Right hindlimb (tissue), 1 donor: ENCODE measurements at places on chromosomes 3 and 15.

- DNase-seq = no peak
These were observed 155.1 kb upstream of the CNTN4 start for GRCh38 chr3:1943395-1944118.

GRCh38 chr3:29686889-29687592, 406.2 kb downstream of the RBMS3 start:
- no peak for DNase-seq

GRCh38 chr3:149579838-149580542, 77.8 kb downstream of the WWTR1 start:
- DNase-seq = no peak

- DNase-seq = no peak
These were observed 61.0 kb downstream of the CHD2 start for GRCh38 chr15:92960996-92961681.

- no peak for DNase-seq
These were observed 57.2 kb downstream of the PLD1 start for GRCh38 chr3:171753025-171753472.

GRCh38 chr3:101020351-101021015, 27.3 kb upstream of the ABI3BP start:
- DNase-seq = no peak

DNA sequence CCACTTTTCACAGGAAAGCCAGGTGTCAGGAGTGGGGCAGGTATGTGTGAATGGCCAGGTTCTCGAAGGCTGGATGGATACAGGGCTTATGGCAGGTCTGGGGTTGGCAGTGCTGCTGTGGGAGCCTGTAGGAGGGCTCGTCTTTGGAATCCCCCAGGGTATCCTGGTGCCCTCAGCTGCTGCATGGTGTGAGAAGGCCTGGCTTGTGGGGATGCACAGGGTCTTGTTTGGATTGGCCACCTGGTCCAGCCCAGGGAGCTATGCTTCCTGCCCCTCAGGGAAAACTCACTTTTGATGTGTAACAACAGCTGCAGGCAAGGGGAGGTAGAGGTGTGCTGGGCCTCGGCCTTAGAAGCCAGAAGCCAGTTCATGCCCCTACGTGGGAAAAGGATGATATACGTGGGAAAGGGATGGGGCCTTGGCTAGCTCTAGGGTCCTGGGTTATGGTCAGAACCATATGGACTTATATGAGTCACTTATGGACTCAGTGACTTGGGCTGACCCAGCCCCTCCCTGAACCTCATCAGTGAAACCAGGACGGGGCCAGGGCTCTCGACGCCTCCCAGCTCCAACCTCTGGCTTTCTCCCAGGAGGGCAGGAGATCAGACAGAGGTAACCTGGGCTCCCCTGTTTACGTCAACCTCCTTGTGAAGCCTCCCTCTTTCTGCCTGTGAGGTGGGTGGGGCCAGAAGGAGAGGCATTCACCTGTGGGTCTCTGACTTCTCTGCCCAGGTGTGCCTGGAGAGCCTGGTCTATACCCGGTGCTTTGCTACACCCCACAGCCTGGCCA, 37.8 kb upstream of the CSPG4 start:
- DNase-seq = no peak

- peak; percentile 66 for DNase-seq
These were observed 26.7 kb downstream of the SCG3 start for GRCh38 chr15:51708013-51708412.
